ENCODE measurements at places on chromosomes 16 and 17.

- DNase-seq = no peak
Measured at GRCh38 chr17:14068542-14069250, 608 bp upstream of the COX10 start.

DNA sequence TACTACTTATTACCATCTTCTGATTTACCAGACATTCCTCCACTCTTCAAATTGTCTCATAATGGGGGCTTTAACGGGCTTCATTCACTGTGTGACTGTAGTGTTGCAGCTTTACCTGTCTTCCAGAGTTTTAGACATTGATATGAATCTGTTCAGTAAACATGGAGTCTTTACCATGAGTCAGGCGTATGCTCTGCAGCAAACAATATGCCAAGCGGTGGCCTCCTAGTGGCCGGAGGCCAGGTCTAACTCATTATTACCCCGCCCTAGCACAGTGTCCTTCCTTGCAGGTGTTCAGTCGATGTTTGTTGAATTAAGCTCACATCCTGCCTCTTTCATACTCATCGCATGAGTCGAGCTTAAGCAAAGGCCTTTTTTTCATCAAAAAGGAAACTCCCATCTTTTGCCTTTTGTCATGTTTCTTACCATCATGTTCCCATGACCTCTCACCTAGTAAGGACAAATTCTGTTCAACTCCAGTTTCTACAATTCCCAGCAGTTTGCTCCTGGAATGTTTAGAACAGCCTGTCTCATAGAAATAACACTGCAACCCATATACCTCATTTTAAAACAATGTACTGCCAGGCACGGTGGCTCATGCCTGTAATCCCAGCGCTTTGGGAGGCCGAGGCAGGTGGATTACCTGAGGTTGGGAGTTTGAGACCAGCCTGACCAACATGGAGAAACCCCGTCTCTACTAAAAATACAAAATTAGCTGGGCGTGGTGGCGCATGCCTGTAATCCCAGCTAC lies 39.4 kb downstream of the TUBD1 start:
- peak; percentile 92 for DNase-seq

GRCh38 chr17:13374203-13375143 lies 227.3 kb downstream of the HS3ST3A1 start:
- DNase-seq = no peak

GRCh38 chr16:80997139-80997798 lies 9.4 kb downstream of the CMC2 start:
- DNase-seq = peak; percentile 22

DNA sequence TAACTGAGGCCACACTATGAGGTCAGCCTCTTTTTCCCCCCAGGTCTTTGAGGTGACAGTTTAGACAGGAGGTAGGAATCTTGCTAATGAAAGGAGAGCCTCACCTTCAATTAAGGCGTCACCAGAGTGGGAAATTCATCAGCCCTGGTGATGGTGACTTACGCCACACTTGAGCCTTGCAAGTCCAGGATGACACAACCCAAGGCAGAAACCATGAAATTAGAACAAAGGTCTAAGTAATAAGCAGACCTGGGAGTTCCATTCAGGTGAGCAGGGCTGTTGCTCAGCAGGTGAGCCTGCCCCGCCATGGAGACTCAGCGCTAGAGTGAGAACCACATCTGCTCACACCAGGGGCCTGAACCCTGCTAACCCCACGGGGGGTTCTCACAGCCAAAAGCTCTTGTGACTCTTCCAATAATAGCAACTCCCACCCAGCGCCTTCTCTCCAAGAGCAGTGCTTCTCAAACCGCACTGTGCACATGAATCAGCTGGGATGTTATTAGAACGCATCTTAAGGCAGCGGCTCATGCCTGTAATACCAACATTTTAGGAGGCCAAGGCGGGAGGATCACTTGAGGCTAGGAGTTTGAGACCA lies 28.7 kb upstream of the KIFC3 start:
- DNase-seq = no peak

GRCh38 chr17:61383689-61384201 lies 15.9 kb upstream of the TBX2 start:
- DNase-seq = no peak

GRCh38 chr17:48152289-48152688 lies 44.7 kb downstream of the SNX11 start:
- no peak for DNase-seq

DNA sequence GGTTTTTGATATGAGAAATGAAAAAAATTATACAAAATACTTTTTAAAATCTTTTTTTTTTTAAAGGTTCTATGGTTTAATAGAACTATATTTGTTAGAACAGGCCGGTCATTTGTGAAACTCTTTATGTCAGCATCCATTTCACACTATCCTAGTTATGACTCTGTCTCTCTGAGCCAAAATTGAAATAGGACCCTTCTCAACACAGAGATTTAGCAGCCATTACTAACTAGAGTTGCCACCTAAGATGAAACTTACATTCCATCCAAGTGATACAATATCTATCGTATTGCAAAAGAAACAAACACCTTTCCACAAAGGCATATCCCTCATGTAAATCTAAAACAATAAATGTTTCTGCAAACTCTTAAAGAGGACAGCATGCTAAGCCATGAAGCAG lies 249.8 kb downstream of the CDH11 start:
- DNase-seq = no peak

DNA sequence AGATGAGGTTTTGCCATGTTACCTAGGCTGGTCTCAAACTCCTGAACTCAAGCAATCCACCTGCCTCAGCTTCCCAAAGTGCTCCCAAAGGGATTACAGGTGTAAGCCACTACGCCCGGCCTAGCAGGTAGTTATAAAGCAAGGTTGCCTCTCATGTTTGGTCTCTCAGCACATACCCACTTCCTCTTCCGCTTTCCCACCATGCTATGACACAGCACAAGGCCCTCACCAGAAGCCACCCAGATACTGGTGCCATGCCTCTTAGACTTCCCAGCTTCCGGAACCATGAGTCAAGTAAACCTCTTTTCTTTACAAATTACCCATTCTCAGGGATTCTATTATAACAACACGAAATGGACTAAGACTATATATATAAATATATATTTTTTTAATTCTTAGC lies 143.6 kb downstream of the COPRS start:
- DNase-seq = no peak

All from fibroblast of skin of scalp (primary cell).